ENCODE measurements at places on chromosomes 1 and 21.

- no peak for DNase-seq
These were observed 135.5 kb downstream of the TGFBR3 start for GRCh38 chr1:91750398-91750996.

DNA sequence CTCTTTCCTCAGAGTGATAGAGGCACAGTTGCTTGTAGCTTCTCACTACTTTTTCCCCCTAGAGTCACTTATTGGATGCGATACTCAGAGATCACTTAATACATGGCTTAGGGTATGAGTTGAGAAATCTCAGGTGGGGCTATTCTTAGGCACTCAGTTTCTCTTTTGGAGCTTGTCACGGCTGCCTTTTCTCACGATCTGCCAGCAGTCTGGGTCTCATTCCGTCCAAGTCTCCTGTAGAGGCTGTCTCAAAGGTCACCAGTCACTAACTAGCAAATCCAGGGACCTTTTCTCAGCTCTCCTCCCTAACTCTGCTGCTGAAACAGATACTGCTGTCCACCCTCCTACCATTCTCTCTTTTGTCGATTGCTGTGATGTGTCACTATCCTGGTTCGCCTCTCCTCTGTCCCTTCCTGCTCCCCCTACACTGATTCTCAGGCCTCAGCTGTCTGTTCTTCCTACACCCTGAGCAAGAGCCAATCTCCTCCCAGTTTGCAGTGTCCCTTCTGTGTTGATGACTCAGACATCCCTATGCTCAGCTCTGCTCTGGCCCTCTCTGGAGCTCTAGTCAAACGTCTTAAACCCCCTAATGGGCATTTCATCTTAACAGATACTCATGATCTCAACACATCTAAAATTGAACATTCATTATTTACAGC, 12.4 kb downstream of the ATP1A2 start:
- DNase-seq = no peak

DNA sequence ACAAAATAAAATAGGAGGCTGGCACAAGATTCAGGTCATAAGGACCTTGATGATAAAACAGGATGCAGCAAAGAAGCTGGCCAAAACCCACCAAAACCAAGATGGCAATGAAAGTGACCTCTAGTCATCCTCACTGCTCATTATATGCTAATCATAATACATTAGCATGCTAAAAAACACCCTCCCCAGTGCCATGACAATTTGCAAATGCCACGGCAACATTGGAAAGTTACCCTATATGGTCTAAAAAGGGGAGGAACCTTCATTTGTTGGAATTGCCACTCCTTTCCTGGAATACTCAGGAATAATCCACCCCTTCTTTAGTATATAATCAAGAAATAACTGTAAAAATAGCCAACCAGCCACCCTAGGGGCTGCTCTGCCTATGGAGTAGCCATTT, 108.8 kb upstream of the GRIK1 start:
- DNase-seq = no peak

- no peak for DNase-seq
These were observed 24.4 kb downstream of the C1orf141 start for GRCh38 chr1:67110352-67110751.

GRCh38 chr1:28428012-28428411, 58.5 kb downstream of the PHACTR4 start:
- no peak for DNase-seq

DNA sequence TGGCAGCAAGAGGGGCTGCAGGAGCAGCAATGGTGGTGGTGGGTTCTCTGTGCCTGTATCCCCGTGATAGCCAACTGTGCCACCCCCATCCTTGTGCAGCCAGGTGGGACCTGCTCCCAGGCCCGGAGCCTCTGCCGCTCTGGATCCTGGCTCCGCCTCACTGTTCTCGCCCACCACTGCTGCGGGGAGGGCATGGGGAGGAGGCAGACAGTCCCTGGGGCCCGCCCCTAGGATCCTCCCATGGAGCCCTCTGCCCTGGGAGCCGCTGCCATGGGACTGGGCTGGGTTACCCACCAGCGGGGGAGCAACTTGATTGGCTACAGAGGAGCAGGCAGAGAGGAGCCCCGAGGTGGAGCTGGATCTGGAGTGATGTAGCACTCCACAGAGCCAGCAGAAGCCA, 31.6 kb downstream of the CD1D start:
- DNase-seq = no peak

DNA sequence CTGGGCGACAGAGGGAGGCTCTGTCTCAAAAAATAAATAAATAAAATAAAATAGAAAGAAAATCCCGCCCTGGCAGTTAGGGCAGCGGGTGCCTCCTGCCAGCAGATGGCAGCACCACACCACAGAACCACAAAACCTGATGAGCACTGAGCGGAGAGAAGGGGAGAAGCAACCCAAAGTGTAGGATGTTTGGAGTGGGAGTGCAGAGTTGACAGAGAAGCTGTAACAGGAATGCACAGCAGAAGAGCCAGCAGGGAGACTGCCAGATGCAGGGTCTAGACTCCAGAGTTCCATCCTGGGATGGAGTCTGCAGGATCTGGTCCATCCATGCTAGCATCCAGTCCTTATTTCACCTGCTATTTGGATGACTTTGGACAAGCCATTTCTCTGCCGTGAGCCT, 29.7 kb upstream of the KIRREL1 start:
- no peak for DNase-seq

GRCh38 chr1:2641381-2642130, 8.7 kb upstream of the MMEL1 start:
- DNase-seq = no peak

- no peak for DNase-seq
These were observed 29.0 kb upstream of the PPM1J start for GRCh38 chr1:112744009-112744578.

DNA sequence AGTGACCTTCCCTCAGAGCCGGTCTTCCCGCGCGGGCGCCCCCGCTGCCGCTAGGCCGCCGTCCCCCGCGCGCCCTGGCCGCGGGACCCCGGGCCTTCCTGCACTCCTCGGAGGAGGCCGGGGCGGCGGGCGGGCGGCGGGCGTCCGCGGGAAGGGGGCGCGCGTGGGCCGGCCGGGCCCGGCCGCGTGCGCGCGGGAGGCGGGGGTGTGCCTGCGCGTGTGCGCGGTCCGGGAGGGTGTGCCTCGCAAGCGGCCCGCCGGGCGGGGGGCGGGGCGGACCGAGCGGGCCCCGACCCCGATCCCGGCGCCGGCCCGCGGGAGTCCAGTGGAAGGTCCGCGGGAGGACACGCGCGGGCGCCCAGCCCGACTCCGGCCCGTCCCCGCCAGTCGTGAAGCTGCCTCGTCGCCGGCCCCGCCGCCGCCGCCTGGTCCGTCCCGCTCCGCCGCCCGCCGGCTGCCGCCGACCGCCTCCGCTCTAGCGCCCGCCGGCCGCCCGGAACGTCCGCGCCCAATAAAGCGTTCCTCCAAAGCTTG, 438 bp downstream of the MRPS6 start:
- DNase-seq = no peak

GRCh38 chr21:45982758-45983648, 1.4 kb downstream of the COL6A1 start:
- DNase-seq = no peak

DNA sequence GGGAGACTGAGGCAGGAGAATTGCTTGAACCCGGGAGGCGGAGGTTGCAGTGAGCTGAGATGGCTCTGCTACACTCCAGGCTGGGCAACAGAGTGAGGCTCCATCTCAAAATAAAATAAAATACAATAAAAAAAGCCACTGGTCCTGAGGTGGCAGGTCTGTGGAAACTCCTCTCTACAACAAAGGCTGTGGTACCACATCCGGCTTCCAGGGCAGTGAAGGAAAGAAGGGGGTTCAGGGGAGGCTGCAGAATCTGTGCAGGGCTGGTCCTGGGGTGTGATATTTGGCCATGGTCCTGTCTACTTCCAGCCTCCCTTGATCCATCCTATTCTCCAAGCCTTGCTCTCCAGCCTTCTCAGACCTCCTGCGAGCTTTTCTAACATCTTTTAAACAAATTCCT, 731 bp upstream of the ZNF683 start:
- DNase-seq = no peak

GRCh38 chr21:36835383-36835795, 131.1 kb downstream of the HLCS start:
- DNase-seq = no peak

DNA sequence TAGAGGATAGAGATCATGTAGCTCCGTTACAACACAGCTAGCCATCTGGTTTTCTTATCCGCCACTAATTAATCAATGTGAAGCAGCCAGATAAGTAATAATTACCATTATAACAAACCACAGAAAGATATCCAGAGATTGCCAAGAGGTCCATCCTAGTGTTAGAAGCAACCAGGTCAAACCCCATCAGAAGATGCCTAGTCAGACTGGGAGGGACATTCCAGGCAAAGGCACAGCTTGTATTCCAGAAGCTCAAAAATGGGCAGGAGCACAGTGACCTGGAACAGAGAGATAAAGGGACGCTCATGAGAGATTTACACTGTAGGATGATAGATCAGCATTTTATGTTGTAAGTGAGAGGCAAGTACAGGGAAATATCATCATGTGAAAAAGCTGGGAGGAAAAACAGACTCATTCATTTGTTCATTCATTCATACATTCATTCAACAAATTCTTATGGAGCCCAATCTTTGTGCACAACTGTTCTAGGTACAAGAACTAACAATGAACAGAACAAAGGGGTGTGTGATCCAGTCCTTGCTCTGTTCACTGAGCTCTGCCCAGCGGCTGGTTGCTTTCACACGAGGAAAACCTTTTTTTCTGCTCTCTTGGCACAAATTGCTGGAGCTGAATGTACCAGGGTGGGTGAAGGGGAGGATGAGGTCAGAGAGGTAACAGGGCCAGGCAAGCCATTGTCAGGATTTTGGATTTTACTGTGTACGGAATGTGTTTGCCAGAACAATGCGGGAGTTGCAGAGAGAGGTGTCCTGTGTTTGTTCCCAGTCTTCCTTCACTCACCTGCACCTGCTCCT, 240.8 kb upstream of the FGGY start:
- no peak for DNase-seq

DNA sequence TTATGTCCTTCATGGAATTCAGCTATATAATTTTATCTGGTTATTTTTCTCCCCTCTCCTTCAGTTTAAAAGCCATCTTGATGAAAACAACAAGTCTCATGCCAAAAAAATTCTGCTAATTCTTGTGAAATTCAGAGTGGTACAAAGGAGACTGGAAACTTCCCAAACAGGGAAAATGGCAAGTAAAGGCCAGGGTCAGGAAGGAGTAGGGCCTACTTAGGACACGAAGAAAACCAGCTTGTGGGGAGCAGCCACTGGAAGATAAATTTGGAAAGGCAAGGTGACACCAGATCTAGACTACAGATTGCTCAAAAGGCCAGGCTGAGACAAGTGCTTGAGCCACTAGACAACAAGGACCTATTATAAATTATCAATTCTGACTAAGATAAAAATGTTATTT, 6.4 kb downstream of the TSTD1 start:
- DNase-seq = no peak

DNA sequence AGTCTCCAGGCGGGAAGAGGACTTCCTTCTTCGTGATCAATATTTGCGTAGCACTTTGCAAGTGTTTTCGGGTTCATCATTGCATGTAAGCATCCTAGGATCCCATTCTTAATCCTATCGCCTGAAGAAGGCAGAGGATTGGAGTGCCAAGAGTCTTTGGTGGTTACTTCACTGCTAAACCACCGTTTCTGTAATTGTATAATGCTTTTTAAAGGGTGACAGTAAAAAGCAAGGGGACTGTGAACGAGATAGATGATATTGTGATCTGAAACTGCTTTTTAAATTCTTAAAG, 345 bp upstream of the ALDH9A1 start:
- DNase-seq = no peak

GRCh38 chr1:7842517-7842916, 10.3 kb downstream of the UTS2 start:
- no peak for DNase-seq

GRCh38 chr1:217953330-217953729, 322.2 kb downstream of the SPATA17 start:
- no peak for DNase-seq

DNA sequence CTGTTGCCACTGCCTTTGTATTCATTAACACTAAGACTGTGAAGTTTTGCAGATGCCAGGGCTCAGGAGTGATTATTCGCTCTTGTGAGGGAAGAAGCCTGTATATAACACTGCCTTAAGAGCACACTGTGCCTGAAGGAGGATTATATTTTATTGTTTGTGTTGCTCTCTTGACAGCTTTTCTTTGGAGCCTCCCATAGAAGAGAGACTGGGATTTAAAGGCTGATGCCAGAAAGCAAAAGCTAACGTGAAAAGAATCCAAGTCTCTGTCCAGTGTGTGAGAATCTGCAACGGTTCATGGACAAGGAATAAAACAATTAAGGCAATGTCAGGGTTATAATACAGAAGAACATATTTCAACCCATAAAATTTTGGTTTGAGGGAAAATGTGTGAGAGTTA, 316.8 kb downstream of the NFIA start:
- DNase-seq = no peak

DNA sequence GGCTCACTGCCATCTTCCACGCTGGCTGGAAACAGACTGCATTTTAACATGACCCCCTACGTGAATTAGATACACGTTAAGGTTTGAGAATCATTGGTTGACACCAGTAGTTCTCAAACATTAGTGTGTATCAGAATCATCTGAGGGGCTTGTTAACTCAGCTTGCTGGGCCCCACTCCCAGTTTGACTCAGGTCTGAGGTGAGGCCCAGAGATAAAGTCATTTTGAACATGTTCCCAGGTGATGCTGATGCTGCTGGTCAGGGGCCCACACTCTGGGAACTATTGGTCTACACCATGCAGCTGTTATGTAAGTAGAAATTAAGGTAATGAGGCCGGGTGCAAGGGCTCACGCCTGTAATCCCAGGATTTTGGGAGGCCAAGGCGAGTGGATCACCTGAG, 1.3 kb downstream of the LSM10 start:
- no peak for DNase-seq
